ENCODE measurements at places on chromosomes 7 and 10.
A peak's percentile ranks its signal among the peaks of the same experiment; 100 is the strongest.

- peak; percentile 18 for DNase-seq
Measured at GRCh38 chr10:12685261-12686058, 316.1 kb downstream of the CCDC3 start.

DNA sequence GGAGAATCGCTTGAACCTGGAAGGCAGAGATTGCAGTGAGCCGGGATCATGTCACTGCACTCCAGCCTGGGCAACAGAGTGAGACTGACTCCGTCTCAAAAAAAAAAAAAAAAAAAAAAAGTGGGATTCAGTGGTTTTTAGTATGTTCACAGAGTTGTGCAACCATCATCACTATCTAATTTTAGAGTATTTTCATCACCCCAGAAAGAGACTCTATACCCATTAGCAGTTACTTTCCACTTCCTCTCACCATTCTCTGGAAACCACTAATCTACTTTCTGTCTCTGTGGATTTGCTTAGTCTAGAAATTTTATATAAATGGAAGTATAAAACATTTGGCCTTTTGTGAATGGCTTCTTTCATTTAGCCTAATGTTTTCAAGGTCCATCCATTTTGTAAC is 113.4 kb downstream of the ST7 start:
- no peak for DNase-seq

DNA sequence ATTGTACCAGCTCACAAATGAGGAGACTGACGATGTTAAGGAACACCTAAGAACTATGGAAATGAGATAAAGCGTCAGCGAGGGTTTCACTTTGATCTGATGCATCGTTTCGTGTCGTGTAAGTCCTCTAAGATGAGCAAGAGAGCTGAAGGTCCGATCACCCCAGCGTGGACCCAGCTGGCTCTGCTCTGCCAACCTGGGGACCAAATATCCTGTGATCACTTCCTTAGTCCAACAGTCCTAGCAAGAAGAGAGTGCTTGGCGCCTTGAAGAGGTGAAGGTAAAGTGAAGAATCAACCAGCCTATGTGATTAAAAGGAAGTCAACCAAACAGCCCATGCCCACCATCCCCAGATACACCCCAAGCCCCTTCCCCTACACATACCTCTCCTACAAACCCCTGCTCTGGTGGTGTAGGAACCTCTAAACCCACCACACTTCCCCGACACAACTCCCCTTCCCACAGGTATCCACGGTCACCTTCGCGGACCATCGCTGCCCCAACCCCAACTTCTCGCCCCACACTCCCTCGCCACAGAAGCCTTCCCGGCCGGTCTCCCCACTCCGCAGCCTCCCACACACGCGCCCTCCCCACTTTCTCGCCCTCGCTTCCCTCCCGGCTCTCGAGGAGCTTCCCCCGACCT is 722 bp downstream of the UPF2 start:
- peak; percentile 12 for DNase-seq

GRCh38 chr7:130356876-130357611 is 12.4 kb downstream of the CPA5 start:
- peak; percentile 59 for DNase-seq

DNA sequence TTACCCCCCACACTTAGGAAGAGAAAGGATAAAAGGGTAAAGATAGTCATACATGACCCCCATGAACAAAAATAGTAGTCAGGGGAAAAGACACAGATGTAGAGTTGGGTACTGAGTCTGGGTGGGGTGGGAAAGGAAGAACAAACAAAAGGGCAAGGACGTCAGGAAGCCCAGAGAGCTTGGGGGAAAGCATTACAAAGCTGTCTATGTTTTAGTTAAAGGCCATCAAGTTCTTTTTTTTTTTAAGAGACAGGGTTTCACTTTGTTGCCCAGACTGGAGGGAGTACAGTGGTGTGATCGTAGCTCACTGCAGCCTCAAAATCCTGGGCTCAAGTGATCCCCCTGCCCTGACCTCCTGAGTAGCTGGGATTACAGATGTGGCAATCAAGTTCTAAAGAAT is 98.4 kb upstream of the PDLIM1 start:
- DNase-seq = no peak

DNA sequence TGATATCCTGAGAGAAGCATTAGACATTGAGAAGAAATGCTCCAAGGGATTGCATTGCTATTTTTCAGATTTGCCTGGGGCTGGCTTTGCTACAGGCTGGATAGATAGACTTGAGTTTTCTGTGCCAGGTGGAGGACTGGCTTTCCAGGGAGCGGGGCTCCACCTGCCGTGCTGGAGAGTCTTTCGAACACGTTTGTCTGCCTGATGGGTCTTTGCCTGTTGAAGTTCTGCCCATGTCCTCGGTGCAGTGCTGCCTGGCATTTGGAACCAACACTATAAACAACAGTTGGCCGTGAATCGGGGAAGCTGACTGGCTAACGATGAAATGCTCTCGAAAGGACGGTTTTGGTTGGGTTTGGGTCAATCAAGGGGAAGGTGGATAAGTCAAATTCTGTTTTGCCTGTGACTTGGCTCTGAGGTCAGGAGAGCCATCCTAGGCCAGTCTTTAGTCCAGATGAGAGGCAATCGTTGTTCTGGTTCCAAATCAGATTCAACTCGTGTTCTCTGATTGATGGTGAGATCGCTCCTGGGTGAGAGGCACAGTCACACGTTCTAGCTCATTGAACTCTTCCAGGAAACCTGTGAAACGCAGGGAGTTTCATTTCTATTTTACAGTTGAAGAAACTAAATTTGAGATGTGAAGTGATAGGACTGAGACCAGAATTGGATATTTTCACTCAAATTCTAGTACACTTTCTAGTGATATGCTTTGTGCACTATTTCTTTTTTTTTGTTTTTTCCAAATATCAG is 599.0 kb downstream of the TYW1 start:
- DNase-seq = no peak

GRCh38 chr10:93034426-93034825 is 26.2 kb upstream of the CYP26C1 start:
- peak; percentile 27 for DNase-seq

- no peak for DNase-seq
Measured at GRCh38 chr10:1137499-1138163, 81.4 kb downstream of the WDR37 start.

DNA sequence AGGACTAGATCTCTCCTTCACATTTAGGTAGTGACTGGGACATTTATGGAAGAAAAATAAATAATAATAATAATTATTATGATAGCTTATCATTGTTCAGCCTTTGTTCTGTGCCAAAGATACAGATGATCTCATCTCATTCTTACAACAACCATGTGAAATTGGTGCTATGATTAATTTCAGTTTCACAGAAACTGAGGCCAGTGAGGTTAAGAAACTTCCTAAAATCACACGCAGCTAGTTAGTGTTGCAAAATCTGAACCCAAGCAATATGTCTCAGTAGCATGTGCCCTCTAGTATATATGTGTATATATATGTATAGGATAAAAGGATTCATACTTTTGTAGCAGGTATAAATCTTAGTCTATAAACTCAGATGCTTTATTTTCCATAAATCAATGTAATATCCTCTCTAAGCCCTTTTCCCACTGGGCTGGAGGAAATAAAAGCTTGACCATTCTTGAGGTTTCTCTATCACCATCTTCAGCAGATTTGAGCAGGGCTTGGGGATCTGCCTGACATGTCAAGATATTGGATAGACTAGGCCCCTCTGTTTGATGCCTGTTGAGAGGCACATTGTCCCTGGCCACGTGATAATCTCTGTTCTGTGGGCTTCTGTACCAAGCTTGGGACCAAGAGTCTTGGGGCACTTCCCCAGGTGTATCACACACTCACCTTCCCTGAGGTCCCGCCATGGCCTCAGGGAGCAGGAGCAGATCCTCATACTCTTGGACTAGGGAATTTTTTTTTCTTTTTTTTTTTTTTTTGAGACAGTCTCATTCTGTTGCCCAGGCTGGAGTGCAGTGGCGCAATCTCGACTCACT is 172.6 kb upstream of the NRP1 start:
- no peak for DNase-seq

- DNase-seq = no peak
Measured at GRCh38 chr10:48209241-48209640, 65.3 kb downstream of the FRMPD2 start.

DNA sequence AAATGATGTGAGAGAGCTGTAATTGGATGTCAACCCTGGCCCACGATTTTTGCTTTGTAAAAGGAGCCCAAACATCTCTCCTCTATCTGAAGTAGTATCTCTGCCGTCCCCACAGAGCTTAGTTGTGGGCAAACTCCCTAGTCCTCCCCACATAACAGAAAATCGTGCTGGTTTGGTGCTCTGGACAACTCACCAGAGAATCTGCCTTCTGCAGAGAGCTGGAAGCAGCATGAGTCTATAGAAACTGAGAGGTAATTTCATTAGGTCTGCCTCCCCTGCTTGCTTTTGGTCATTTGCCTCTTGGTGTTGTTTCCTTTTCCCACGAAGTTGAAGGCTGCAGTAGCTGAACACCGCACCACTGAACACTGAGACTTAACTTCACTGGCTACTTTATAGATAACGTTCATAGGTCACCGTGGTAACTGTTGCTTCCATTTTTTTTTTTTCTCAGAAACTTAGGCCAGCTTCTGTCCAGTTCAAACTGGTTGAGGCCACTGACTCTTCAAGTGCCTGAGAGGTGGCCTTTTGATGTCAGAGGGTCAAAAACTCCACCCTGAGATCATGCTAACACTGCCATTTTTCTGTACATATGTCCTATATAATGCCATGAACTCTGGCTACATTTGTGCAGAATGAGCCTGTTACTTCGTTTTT is 3.3 kb upstream of the CDCA7L start:
- DNase-seq = no peak

DNA sequence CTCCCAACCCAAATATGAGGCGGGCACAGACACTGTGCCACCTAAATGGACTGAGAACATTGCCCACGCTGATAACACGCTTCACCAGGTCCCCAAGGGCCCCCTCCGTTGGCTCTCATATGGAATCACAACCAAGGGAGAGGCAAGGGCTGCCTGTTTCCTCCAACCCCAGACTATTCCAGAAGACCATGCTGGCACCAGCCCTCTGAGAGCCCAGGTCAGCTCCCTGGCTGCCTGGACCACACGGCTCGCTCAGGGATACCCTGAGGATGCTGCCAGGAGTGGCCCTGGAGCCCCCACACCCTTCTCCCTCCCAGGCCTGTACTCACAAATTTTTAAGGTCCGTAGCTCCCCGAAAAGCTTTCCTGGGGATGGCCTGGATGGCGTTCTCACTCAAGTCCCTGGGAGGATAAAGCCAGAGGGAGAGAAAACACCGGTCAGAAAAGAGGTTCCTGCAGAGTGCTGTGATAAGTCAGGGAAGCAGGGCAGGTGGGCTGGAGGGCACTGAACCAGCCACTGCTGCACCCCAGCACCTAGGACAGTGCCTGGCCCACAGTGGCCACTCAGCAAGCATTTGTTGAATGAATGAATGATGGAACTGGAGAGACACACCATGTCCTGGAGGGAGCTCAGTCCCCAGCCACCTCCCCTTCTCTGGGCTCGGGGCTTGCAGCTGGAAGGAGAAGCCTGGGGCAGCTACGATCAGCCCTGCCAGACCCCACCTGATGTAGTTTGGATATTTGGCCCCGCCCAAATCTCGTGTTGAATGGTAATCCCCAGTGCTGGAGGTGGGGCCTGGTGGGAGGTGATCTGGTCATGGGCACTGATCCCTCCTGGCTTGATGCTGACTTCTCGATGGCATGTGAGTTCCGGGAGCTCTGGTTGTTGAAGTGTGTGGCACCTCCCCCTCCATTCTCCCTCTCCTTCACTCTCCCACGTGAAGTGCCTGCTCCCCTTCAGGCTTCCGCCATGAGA is 119.8 kb downstream of the SLIT1 start:
- DNase-seq = no peak

DNA sequence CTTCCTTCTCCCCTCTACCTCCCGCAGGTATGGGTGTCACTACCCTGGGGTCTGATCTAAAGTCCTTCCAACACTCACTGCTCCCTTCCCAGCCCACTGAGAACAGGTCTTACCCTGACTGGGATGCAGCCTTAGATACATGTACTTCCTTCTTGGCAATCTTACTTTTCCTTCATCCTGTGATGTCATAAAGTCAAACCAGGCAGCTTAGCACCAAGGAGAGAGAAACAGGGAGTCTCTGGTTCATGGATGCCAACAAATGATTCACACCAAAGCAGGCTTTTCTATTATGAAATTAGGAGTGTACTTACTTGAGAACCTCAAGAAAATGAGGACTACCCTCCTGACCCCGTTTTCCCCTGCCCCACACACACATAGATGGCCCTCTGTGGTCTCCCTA is 111.0 kb upstream of the KMT2E start:
- peak; percentile 8 for DNase-seq

GRCh38 chr7:101572156-101572555 is 56.9 kb downstream of the MYL10 start:
- no peak for DNase-seq

DNA sequence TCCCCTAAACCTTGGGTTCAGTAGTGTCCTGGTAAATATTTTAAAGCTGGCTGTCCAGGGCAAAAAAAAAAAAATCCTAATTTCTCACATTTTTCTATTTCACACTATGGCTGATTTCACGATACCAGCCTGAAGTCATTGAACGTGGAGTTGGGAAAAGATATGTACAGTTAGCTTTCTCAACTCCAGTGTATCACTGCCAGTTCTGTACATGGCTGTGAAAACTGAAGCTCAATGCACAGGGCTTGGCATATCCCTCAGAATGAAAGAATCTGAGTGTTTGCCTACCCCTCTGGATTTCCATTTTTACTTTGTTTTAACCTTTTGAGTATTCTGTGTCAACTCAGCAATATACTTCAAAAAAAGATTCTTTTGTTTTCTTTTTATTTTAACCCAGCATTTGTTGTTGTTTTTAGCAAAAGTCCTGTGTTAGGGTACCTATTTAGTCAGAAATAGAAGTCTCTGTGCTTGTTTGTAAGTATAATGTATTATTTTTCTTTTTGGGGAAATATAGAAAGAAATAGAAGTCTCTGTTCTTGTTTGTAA is 274.5 kb downstream of the ADK start:
- DNase-seq = no peak

- no peak for DNase-seq
Measured at GRCh38 chr10:58269782-58270290, 874 bp downstream of the CISD1 start.

DNA sequence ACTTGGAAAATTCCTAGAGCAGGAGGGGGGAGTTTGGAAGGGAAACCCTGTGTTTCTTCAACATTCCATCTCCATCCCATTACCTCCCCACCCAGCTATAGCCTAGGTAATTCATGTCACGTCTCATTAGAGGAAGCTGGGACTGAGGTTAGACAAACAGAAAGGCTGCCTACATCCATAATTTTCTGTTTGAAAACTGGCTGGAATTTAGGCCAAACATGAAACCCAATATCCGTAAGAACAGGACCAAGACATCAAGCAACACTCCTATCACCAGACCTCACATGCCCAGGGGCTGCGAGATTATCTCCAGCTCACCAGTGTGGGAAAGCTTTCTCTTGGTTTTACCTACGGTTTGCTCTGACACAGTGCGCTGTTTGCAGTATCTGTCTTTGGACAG is 316.3 kb downstream of the FRMD4A start:
- no peak for DNase-seq

GRCh38 chr7:128726737-128727072 is 12.5 kb upstream of the CALU start:
- no peak for DNase-seq

DNA sequence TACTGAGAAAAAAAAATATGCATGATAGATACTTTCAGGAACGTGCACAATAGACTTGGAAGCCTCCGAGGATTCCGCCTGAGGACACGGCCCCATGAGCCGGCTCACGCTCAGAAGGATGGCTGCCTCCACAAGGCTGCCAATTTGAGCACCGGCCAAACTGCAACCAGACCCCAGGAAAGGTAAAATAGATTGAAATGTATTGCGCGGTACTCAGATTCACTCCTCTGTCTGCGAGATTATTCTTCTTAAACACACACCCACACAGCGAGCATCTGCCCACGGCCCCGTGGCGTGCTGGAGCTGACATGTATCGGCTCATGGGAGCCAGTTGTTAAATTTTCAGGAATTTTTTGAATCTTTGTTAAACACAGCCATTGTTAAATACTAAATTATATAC is 653.2 kb upstream of the MKI67 start:
- no peak for DNase-seq
